Cardiac septum (tissue), 1 donor: ENCODE measurements at places on chromosomes 3 and 15. TPM values are rescaled to one million over a fixed set of nuclear protein-coding genes. Genes with fewer than 3 reads are reported as not detected.

DNA sequence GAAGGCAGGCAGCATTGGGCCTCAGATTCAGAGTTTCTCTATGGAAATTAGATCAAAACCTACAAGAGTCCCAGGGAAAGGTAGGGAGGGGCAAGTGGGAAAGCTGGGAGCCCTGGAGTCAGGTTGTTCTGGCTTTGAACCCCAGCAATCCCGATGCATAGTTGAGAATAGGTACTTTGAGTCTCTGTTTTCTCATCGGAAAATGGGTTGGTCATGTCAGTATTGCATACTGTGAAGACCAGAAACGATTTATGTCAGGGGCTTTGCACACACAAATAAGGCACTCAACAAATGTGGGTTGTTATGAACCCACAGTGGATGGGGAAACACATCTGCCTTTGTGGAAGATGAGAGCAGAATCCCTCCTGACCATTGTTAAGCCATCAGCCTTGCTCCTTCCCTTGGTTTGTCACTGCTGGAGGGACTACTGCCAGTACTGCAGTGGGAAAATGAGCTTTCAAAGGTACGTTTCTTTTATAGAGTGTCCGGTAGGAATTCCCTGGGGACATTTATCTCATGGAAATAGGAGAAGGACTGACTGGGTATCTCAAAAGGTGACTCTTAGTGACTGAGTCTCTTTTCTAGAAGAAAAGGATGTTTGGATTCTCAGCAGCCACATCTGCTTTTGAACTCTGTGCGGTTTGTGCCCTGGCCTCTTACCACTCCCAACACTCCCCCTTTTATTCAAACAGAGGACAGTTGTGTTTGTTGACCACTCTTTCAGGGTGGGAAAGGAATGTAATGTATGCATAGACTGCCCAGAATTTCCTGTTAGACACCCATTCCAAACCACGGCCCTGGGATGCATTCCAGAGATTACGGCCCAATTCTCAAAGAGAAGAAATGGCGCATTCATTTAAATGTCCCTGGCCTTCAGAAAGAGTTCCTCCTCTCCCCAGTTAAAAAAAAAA, 54.6 kb upstream of the VILL start:
- DNase-seq, result no peak

GRCh38 chr3:112582244-112582874, 20.5 kb downstream of the SLC35A5 start:
- no peak for DNase-seq

DNA sequence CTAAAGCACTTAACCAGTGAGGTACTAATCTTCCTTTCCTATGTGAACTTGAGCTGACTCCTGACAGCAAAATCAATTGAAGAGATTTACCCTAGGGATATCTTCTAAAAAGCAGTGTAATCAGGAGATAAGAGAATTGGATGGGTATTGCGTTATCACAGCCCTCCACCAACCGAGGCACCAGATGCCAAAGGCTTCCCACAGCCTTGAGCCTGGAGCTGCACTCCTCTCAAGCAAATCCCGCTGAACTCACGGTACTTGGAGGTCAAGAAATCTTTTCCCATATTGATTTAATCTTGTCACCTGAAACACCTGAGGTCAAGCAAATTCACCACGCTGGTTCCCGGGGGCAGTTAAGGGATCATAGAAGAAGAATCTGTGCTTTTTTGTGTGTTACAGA, 346.8 kb downstream of the TBL1XR1 start:
- no peak for DNase-seq

DNA sequence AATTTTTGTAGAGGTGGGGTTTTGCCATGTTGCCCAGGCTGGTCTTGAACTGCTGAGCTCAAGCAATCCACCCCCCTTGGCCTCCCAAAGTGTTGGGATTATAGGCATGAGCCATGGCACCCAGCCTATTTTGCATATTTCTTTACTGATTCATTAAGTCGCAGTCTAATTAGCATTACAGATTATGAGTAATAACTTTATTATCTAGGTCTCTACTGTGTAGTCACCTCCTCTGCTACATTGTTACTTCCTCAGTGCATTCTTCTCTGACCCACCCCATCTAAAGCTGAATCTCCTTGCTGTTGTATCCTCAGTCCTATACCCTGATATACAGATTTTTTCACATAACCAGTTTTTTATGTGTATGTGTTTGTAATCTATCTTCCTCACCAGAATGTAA, 61.7 kb downstream of the TFDP2 start:
- DNase-seq, result no peak

The KIF9 gene
- total RNA-seq, result 11.7 TPM

The CORO2B gene
- total RNA-seq, result 2.7 TPM

The CTDSPL2 gene
- 19.0 TPM for total RNA-seq

The SLC12A1 gene
- not detected for total RNA-seq
